CD4-positive, alpha-beta T cell treated with Interleukin-12 subunit alpha and Interleukin-12 subunit beta, for 1 hour (primary cell): ENCODE measurements at places on chromosomes 7 and 10.

GRCh38 chr10:4196771-4197390, 411.9 kb upstream of the KLF6 start:
- no peak for DNase-seq

GRCh38 chr10:108789919-108790318, 1133.4 kb downstream of the XPNPEP1 start:
- DNase-seq: no peak

- no peak for DNase-seq
These were observed 6.9 kb upstream of the ELFN1 start for GRCh38 chr7:1663223-1663622.

- no peak for DNase-seq
These were observed 89.4 kb downstream of the C10orf90 start for GRCh38 chr10:126580873-126581647.

DNA sequence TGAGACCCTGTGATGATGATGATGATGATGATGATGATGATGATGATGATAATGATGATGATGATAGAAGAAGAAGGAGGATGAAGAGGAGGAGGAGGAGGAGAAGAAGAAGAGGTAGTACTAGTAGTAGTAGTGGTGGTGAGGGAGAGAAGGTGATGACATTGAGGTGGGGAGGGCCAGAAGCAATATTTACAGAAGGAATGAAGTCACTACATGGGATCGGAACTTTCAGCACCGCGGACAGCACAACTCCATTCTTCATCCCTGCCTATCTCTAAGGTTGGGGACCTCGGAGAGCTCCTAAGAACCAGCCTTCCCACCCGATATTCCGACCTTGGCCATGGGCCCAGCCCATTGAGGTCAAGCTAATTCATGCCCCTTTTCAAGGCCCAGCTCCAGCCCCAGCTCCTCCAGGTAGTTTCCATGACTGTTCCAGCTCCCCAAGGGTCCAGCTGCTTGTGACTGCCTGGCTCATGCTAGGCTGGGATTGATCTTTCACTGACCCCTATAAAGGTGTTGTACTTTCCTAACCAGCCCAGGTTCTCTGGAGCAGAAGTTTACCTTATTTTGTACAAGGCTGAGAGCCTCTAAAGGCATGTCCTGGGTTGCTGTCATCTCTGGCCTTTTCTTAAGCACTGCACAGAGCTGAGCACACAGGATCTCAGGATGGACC, 10.3 kb downstream of the CRHR2 start:
- no peak for DNase-seq
